ENCODE measurements at places on chromosomes 3 and 15.
A peak's percentile ranks its signal among the peaks of the same experiment; 100 is the strongest.

DNA sequence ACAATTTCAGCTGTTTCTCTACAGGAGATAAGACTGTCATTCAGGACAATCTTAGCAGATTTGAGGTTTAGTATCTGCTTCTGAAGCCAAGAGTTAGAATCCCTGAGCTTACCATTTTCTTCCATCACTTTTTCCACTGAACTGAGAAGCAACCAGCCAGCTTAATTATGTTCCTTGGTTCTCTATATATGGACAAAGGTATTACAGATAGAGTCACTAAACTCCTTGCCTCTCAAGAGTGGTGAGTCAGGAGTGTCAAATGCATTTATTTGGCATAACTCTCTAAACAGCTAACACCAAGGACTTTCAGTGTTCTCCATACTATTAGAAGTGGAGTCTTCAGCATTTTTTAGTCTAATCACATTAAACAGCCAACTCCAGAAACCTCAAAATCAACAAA is 239.3 kb downstream of the ALCAM start:
- DNase-seq, result peak; percentile 2

- DNase-seq, result no peak
Observed at GRCh38 chr3:161452179-161452578, 44.4 kb upstream of the OTOL1 start.

DNA sequence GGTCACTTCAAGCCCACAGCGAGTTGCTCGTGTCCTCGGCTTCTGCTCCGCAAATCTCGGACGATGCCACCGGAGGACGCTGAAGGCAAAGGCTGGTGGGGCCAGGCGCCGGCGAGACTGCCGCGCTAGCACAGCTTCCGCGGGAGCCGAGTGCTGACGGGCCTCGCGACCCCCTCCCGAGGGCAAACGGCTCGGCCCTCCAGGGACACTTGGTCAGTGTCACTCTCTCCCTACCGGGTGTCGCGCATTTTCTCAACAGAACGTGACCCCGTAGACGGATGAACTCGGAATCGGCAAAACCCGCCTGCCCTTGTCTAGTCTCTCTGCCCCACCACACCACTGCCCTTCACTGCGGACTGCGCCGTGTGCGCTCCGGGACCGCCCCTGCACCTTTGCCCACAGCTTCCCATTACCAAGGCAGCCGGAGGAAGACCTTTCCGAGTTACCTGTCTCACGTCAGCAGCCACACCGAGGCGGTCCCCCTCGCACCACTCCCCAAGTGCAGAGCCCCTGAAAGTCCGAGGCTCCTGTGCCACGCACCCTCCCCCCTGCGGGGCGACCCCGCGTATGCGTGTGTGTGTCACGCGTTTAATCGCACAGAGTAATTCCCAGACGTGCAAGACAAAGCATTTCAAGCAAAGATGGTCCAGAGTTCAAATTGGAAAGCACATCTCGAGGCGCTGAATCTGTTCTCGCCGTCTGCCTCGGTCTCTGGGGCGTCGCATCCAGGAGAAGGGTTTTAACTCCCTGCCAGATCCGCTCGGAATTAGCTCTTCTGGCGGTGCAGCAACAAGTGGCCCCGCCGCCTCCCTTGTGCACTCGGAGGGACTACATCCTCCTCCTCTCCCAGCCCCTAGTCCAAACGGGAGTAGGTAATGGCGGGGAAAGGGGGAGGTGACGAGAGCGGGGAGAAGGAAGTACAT is 245.0 kb upstream of the TOPAZ1 start:
- DNase-seq, result peak; percentile 70

DNA sequence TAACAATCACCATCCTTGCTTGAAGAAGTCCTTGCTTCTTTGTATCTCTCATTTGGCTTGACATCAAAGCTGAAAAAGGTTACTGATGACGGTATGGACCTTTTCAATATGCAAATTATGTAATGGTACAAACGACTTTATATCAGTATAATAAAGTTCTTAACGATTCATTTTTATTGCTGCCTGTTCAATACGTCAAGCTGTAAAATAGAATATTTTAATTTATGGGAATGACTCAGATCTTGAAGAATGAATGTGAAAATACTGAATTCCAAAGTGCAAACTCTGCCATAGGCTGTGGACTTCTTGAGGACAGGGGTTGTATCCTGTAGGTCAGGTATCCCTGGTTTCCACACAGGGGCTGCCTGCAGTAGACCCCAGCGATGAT is 156.2 kb downstream of the PLCL2 start:
- DNase-seq, result no peak

- peak; percentile 54 for DNase-seq
Observed at GRCh38 chr15:59751552-59752413, 62.7 kb upstream of the BNIP2 start.

- peak; percentile 41 for DNase-seq
Observed at GRCh38 chr3:197007296-197007940, 22.2 kb downstream of the MELTF start.

GRCh38 chr3:43676441-43676840 is 14.3 kb upstream of the ABHD5 start:
- DNase-seq, result no peak

DNA sequence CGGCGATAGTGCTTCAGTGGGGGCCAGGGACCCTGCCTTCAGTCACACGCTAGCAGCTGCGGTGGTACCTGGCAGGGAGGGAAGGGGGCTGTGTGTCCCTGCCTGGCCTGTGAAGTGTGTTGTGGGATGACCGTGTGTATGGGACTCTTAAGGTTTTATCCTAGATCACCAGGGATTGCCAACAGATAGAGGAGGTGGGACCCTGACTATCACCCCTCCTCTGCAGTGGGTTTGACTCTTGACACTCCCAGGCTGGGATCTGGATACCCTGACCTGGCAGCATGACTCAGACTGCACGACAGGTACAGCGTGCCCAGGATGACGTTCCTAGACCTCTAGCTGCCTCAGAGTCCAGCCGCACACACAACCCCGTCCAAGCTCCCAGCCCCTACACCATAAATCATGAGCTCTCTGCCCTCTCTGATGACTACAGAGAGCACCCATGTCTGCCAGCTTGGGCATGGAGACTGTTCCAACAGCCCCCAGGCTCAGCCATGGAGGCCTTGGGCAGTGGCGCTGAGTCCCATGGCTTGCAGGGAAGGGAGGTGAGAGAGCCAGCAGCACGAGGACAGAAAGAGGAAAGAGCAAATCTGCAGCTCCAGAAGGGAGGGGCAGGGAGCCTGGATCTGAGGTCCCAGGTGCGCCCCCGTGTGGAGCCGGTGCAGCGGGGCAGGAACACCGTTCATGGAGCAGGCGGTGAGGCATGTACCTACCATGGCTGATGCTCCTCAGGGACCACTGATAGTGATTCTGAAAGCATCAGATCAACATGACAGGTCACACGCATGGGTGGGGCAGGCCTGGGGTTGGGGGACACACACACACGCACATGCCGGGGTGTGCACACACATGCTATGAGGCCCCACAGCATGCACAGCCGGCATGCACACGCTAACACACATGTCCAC is 71.0 kb downstream of the ADAMTS7 start:
- peak; percentile 89 for DNase-seq

- DNase-seq, result no peak
Observed at GRCh38 chr3:12944849-12945248, 103.5 kb upstream of the RPL32 start.

GRCh38 chr15:69713726-69714559 is 261.3 kb downstream of the RPLP1 start:
- DNase-seq, result peak; percentile 52

DNA sequence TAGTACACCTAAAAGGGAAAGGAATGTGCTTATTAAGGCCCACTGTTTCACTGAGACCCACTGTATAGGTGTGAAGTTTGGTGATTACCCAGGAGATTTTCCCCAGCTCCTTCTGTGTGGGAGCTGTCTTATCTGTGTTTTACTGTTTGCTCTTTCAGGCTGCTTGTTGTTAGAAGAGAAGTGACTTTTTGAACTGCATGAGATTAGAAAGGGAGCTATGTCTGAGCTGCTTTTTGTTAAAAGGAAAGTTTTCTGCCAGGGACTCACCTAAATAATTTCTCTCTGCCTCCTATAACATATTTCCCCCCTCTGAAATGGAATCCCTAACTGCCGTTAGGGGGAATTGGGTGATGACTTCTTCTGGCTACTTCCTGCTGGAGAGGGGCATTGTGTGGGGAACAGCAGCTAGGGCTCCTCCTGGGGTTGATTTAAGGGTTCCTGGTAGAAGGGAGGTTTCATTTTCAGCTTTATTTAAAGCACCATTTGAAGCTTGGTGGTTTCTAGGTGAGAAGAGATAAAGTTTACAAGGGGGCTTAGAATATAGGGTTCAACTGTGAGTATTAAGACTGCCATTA is 77.1 kb upstream of the ATP11B start:
- DNase-seq, result no peak

DNA sequence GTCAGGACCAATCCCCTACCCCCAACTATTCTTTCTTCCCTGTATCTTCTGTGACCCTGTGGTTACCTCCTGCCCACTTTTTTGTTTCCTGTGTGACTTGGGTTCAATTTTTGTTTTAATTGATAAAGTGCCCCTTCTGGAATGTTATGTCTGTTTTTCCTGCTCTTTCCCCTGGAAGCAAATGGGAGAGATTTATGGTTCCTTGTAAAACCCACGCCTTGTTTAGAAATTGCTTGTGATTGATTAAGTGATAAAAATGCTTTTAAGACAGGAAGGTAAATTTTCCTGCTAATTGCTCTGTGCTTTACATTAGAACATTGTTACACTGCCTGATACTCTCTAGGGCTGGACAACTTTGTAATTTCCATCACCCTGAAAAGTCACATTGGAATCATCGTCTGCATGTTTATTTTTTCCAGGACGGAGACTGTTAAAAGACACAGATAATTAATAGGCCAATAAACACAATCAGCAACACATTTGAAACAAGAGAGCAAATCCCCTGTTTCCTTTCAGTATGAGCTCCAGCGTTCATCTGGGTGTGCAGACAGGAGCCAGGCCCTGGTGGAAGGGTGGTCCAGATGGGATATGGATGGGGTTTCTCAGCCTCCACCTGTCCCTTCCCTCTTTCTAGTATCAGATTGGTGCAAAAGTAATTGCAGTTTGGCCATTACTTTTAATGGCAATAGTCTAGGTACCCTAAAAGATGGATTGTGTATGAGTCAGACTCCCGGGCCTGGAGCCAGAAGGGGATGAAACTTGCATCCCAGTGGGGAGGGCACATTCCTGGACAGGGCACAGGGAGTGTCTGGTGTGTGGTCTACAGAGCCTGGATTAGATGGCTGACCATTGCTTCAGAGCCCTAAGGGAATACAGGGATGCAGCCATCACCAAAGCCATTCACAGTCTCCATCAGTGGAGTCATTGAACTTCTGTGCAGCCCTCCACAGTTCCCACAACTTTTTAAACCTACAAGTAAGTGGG is 58.1 kb upstream of the AGBL1 start:
- no peak for DNase-seq

DNA sequence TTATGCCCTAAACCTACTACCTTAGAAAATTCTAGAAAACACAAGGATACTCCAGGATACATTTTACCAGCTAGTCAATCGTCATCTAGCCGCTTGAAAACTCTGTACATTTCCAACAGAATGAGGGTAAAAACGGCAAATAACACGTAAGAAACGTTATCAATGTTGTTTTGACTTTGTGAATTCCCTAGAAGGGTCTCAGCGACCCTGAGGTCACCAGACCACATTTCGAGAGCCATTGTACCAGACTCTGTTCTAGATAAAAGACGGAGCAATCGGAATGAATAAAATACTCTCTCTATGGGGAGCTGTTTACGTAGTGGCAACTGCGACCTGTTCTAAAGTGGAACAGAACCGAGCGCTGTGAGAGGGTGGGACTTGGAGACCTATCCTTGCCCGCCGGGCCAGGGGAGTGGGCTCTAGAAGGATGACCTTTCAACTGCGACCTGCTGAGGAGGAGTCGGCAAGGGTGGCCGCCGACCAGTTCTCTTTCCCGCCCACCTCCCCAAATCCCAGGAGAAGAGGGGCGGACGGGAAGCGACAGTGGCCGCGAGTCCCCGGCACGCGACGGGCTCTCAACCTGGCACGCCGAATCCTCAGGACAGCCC is 778 bp upstream of the AP4E1 start:
- DNase-seq, result peak; percentile 61

- no peak for DNase-seq
Observed at GRCh38 chr3:12495749-12496452, 11.6 kb downstream of the TSEN2 start.

- peak; percentile 17 for DNase-seq
Observed at GRCh38 chr3:137217733-137218132, 259.9 kb downstream of the IL20RB start.

DNA sequence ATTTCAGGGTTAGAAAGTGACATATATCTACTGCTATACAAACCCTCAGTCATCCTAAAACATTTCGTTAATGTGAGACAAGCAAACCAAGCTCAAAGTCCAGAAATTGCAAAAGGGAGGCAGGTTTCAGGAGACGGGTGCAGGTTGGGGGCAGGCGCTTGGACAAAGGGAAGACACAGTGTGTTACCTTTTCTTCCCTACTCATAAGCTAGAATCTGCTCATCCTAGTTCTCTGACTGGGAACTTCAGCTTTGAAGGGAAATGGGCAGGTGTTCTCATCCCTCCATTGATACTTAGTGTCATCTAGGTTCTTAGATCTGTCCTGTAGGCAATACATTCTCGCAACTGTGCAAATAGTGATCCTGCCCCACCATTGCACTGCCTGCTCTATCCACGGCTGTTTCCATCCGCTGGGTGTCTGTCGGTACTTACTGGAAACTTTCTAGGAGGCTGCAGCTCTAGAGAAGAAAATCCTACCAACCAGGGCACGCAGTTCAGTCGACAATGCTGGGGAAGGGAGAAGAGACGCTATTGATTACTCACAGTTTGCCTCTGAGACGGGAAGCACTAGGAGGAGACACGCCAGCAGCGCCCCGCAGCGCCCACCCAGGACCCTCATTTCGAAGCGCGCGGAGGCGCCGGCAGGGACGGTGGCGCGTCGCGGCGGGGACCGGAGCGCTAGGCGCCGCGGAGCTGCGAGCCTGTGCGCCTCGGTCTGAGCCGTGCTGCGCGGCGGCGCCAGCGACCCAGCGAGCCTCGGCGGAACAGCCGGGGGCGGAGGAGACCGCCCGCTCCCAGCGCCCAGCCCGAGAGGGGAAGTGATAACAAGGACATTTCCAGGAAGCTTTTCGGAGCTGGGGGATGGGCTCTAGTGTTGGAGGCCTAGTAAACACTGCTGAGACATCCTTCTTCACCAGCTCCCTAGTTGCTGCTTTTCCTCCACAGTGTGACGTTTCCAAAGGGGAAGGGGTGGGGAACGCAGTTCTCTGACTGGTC is at the start of gene PROS1:
TSS of gene PROS1 (minus strand) at position 766 of the 996 bp plus-strand sequence. CDS start at position 619, 147 bp downstream.
- DNase-seq, result peak; percentile 70

DNA sequence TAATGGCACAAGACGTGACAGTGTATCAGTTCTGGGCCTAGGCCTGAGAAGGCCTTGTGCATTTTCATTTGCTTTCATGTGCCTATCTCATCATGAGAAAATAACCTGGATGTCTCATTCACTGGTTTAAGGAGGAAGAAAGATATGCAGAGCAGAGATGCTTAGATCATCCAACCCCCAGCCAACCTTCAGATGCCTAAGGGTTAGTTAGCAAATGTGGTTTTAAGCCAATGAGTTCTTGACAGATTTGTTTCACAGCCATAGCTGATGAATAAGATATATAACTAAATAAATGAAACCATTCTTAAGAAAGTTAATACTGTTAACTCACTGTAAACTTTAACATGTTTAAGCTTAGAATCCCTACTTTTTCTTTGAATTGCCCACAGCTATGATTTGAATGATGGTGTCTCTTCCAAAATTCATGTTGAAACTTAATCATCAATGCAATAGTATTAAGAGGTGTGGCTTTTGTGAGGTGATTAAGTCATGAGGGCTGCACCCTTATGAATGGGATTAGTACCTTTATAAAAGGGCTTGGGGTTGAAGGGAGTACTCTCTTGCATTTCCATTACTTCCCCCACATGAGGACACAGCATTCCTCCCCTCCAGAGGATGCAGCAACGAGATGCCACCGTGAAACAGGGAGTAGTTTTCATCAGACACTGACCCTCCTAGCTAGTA is 324.6 kb upstream of the TBC1D5 start:
- no peak for DNase-seq

- DNase-seq, result no peak
Observed at GRCh38 chr3:59116233-59116537, 66.4 kb upstream of the CFAP20DC start.

Measured in DMS53 (cell line).